ENCODE measurements at places on chromosomes 7 and 10.

GRCh38 chr7:83486957-83487356 is 162.0 kb downstream of the SEMA3E start:
- no peak for DNase-seq

- DNase-seq, result no peak
These were observed 108.5 kb downstream of the CFTR start for GRCh38 chr7:117588352-117588794.

- no peak for DNase-seq
These were observed 457.7 kb downstream of the IPMK start for GRCh38 chr10:57809961-57810360.

- no peak for DNase-seq
These were observed 56.4 kb downstream of the SLC16A12 start for GRCh38 chr10:89478739-89479654.

GRCh38 chr10:114897593-114897992 is 40.4 kb upstream of the TRUB1 start:
- DNase-seq, result no peak

Data from NCI-H1417 treated with DMSO at 0.1 percent for 48 hours (cell line).